Hepatocyte (in vitro differentiated cells): ENCODE measurements at places on chromosomes 3 and 15.
A peak's percentile ranks its signal among the peaks of the same experiment; 100 is the strongest.

DNA sequence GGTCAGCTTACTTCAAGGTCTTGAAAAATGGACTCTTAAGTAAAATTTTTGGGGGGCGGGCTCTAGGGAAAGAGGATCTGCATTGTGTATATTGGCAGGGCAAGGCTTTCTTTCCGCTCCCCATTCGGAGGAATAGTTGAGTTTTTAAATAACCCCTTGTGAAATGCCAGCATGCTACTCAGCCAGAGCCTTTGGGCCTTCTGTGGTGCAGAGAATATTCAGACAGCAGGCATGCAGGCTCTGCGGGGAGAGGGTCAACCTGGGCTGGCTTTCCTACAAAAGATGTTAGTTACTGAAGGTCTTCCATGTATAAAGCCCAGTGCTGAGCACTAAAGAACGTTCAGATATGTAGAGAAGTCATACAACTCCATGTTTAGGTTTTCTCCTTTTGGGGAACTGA, 40.6 kb downstream of the ADAMTSL3 start:
- peaks cover 16% of the 10 kb centered on the region for H3K4me1 ChIP-seq
- peak overlapping the region; percentile 22 for H3K27ac ChIP-seq
- no peak for DNase-seq
- no peak overlapping the region for H3K4me3 ChIP-seq
- H3K27me3 ChIP-seq, result no peaks in the 10 kb centered on the region

GRCh38 chr3:17261627-17262369, 377.0 kb downstream of the PLCL2 start:
- H3K4me3 ChIP-seq, result no peak overlapping the region
- no peaks in the 10 kb centered on the region for H3K36me3 ChIP-seq
- no peak for DNase-seq
- no peak overlapping the region for H3K27ac ChIP-seq

DNA sequence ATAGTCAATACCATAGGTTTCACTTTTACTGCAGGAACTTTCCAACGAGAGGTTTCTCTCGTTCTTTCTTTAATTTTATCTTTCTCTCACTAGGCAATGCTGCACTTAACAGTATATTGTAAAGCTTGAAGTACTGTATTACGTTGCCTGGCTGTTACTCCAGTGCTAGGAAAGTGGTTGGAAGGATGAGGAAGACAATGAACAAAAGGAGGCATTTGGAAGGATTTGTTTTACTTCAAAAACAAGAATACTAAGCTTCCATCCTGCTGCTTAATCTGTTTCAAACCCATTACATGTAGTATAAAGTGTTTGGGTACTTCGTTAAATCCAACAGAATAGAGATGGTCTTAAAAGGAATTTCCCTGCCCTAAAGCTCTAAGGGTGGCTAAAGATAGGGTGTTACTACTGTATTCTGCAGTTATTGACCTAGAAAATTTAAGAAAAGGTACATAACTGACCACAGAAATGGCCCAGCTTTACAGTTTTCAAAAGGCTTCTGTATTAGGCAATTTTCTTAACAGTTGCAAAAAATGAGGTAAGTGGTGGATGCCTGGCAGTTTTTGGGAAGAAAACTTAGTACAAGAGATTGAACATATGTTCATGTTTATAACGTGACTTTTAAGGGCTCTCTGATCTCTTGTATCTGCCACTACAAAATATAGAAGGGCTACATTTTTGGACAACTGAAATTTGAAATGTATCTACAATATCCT, 785 bp upstream of the IFT57 start:
- DNase-seq, result no peak
- H3K27ac ChIP-seq, result peak overlapping the region; percentile 74
- H3K4me3 ChIP-seq, result peak overlapping the region; percentile 33
- H3K4me1 ChIP-seq, result peaks cover 22% of the 10 kb centered on the region
- no peaks in the 10 kb centered on the region for H3K27me3 ChIP-seq

DNA sequence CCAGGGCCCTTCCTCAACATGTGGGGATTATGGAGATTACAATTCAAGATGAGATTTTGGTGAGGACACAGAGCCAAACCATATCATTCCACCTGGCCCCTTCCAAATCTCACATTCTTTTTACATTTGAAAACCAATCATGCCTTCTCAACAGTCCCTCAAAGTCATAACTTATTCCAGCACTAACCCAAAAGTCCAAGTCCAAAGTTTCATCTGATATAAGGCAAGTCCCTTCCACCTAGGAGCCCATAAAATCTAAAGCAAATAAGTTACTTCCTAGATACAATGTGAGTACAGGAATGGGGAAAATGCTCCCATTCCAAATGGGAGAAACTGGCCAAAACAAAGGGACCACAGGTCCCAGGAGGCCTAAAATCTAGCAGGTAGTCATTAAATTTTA, 309.5 kb upstream of the SLITRK3 start:
- peak overlapping the region; percentile 80 for H3K27ac ChIP-seq
- no peaks in the 10 kb centered on the region for H3K27me3 ChIP-seq
- peak; percentile 19 for DNase-seq
- no peak overlapping the region for H3K4me3 ChIP-seq
- H3K4me1 ChIP-seq, result peaks cover 11% of the 10 kb centered on the region

- DNase-seq, result no peak
- H3K27me3 ChIP-seq, result no peaks in the 10 kb centered on the region
- no peak overlapping the region for H3K27ac ChIP-seq
- H3K4me3 ChIP-seq, result no peak overlapping the region
- no peaks in the 10 kb centered on the region for H3K36me3 ChIP-seq
These were observed 226.0 kb downstream of the KLF13 start for GRCh38 chr15:31552482-31553099.

- H3K36me3 ChIP-seq, result no peaks in the 10 kb centered on the region
- H3K4me3 ChIP-seq, result no peak overlapping the region
- H3K27ac ChIP-seq, result no peak overlapping the region
- H3K4me1 ChIP-seq, result no peaks in the 10 kb centered on the region
- no peak for DNase-seq
These were observed 51.7 kb downstream of the FAM174B start for GRCh38 chr15:92603743-92604470.

- no peaks in the 10 kb centered on the region for H3K27me3 ChIP-seq
- no peaks in the 10 kb centered on the region for H3K36me3 ChIP-seq
- no peak overlapping the region for H3K27ac ChIP-seq
- no peak for DNase-seq
These were observed 284.8 kb downstream of the OTOL1 start for GRCh38 chr3:161781381-161781780.

DNA sequence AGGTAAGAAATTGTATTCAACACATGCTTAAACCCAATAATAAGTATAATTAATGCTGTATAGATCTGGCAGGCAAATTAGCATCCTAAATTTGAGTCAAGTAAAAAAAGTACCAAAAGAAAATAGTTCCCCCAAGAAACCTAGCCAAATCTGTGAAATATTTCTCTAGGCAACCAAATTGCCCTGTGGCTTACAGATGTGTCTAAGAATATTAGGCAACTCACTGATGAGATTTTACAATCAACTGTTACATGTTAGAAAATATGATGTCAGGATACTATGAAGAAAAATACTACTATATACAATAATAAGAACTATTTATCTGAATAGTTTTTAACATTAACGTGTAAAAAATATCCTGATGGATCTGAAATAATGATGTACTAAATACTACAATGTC, 397.1 kb downstream of the TIGIT start:
- no peaks in the 10 kb centered on the region for H3K27me3 ChIP-seq
- DNase-seq, result no peak
- no peaks in the 10 kb centered on the region for H3K4me1 ChIP-seq
- H3K36me3 ChIP-seq, result no peaks in the 10 kb centered on the region
- H3K4me3 ChIP-seq, result no peak overlapping the region

GRCh38 chr3:175913286-175913685, 1054.2 kb downstream of the NAALADL2 start:
- no peaks in the 10 kb centered on the region for H3K27me3 ChIP-seq
- H3K4me3 ChIP-seq, result no peak overlapping the region
- no peaks in the 10 kb centered on the region for H3K36me3 ChIP-seq
- H3K4me1 ChIP-seq, result no peaks in the 10 kb centered on the region

- H3K27ac ChIP-seq, result no peak overlapping the region
- no peaks in the 10 kb centered on the region for H3K36me3 ChIP-seq
- H3K4me1 ChIP-seq, result no peaks in the 10 kb centered on the region
- no peak for DNase-seq
- no peak overlapping the region for H3K4me3 ChIP-seq
These were observed 144.3 kb downstream of the KBTBD8 start for GRCh38 chr3:67142432-67142831.

DNA sequence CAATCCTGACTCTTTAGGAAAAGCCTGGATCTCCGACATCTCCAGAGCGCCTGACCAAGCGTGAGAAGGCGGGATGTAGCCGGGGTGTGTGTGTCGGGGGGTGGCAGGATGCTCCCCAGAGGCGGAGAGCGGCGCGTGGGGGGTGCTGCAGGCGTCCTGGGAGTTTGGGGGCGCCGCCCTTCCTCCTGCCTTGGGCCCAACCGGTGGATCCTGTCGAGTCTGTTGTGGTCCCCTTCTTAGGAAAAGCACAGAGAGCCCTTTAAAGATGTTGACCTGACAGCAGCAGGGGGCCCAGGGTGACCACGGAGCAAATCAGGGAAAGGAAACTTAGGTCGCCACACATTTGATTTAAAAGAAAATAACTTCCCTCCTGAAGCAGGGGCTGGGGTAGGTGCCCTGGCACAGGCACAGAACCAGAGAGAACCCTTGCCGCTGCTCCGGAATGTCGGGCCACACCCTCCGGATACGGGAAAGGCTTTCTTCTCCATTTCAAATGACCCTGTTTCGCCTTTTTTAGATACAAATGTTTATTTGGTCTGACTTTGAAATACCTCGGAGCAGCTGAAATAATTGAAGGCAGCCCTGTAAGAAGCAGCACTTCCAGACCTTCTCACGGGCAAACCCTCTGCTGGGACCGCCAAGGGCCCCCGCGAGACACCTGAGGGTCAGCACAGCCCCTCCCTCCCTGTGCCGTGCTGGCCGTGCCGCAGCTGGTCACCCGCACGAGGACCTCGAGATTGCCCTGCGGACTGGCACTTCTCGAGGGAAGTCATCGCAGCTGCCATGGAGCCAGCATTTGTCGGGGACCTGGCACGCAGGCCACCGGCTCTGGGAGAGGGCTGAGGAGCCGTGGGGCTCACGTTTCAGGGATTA, 102.9 kb upstream of the KLF13 start:
- H3K27me3 ChIP-seq, result no peaks in the 10 kb centered on the region
- no peak overlapping the region for H3K27ac ChIP-seq
- H3K36me3 ChIP-seq, result no peaks in the 10 kb centered on the region
- no peak for DNase-seq

GRCh38 chr15:94793207-94793606, 561.8 kb downstream of the MCTP2 start:
- H3K36me3 ChIP-seq, result no peaks in the 10 kb centered on the region
- no peak overlapping the region for H3K27ac ChIP-seq
- no peaks in the 10 kb centered on the region for H3K27me3 ChIP-seq
